ENCODE measurements at places on chromosomes 6 and 20. TPM values are rescaled to one million over a fixed set of nuclear protein-coding genes. Genes with fewer than 3 reads are reported as not detected.

The FHL5 gene
- total RNA-seq: not detected

DNA sequence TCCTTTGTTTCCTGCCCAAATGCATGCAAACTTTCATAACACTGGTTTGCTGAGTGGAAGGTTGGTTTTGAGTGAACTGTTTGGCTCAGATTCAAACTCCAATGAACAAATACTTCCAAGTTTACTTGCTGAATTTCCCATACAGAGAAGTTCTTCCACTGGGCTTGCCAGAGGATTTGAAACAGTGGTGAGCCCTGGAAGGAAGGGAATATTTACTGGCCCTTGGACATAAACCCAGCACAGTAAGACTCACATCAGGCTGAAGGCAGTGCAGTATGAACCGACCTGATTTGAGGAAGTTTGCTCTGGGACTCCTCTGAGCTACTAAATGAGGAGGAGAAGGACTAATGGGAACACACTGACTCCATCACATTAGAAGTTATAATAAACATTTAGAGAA lies 3.8 kb downstream of the TRAF3IP2 start:
- peak; percentile 50 for DNase-seq

The SPTLC3 gene
- 9.2 TPM for total RNA-seq

GRCh38 chr20:49381558-49382493 lies 100.6 kb downstream of the KCNB1 start:
- DNase-seq: peak; percentile 69

DNA sequence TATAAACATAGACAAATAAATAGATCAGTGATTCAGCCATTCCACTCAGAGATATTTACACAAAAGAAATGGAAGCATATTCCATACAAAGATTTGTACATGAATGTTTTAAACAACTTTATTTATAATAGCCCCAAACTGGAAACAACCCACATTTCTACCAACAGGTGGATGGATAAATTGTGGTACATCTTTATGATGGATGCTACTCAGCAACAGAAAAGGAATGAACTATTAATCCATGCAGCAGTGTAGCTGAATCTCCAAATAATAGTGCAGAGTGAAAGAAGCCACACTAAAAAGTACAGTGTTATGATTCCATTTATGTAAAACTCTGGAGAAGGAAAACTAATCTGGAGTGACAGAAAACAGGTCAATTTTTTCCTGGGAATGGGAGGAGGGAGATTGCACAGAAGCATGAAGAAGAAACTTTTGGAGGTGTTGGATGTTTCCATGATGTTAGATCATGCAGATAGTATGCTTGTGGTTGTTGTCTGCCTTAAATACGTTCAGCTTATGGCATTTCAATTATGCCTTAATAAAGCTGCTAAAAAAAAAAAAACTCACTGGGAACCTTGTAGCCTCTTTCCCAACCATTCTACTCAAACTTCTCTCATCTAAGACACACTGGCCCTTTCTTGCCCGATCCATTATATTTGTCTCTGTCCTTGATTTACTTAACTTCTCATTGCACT lies 100.9 kb downstream of the PPP1R14C start:
- no peak for DNase-seq

The MACROD2 gene
- 0.44 TPM for total RNA-seq

- no peak for DNase-seq
Measured at GRCh38 chr6:30670760-30671527, 1.9 kb downstream of the DHX16 start.

DNA sequence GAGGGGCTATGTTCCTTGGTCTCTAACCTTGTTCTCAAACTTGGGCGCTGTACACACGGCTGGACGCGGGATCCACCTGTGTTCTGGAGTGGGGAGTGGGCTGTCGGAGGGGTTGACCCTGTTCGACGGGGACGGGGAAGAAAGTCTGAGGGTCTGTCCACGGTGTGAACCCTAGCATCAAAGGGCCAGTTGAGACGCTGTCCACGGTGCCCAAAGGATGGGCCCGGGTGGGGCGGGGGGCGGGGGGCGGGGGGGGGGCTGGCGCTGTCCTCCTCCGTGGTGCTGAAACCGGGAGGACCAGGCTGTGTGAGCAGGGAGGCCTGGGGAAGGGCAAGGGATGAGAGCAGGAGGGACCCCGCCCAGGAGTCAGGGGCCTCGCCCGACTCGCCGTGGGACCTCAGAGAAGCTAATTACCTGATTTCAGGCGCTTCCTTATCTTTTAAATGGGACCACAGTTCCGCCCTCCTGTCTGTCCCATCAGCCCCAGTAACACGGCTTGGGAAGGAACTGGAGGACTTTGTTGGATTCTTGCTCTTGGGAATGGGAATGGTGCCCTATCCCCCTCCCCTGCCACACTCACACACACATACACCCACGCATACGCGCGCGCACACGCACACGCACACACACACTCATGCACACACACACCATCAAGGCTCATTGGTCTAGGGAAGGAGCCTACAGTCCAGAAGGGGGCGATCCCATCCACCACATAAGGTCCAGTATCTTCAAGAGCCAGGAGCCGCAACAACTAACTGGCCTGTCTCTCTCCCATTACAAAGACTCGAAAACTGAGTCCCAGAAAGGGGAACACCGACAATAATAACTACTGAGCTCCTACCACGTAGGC lies 1.0 kb upstream of the VSTM2L start:
- peak; percentile 77 for DNase-seq

The HUS1B gene
- 0.15 TPM for total RNA-seq

DNA sequence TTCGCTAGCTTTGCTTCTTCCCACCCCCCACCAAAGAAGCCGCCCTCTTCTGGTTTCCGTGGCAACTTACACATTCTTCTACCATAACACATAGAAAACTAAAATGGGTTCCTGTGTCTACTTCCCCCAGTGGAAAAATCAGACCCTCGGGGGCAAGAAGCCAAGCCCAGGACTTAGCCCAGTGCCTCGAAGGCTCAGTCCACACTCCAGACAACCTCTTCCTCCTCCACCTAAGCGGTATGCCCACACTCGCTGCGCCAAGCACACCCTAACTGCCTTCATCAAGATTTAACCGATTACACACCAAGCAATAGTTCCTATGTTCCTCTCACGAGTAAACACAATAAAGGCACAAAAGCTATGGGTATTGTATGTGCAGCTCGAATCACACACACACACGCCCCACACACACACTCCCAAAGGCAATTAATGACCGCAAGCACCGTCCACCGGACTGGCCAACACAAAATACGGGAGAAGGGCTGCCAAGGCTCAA lies 537 bp downstream of the PPIL4 start:
- peak; percentile 79 for DNase-seq

DNA sequence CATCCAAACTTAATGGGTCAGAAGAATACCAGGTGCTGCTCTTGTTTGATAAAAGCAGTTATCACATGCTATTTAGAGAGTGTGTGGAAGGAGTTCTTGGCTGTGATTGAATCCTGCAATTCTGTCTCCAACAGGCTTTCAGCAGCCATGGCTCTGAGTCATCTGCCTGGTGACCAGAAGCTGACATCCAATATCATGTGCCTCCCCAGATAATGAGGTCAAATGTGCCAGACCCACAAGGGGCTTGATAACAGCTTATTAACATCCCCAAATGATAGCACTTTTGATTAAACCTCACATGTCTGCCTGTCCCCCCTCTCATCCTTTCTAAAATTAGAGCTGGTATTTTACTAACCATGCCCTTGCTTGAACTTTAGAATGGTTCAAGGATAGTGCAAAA lies 175.7 kb upstream of the PLN start:
- DNase-seq: peak; percentile 40

- DNase-seq: no peak
Measured at GRCh38 chr6:35477028-35477427, 8.8 kb downstream of the RPL10A start.

The OR2J3 gene
- not detected for total RNA-seq

- DNase-seq: peak; percentile 21
Measured at GRCh38 chr6:42138630-42139619, 3.5 kb downstream of the C6orf132 start.

DNA sequence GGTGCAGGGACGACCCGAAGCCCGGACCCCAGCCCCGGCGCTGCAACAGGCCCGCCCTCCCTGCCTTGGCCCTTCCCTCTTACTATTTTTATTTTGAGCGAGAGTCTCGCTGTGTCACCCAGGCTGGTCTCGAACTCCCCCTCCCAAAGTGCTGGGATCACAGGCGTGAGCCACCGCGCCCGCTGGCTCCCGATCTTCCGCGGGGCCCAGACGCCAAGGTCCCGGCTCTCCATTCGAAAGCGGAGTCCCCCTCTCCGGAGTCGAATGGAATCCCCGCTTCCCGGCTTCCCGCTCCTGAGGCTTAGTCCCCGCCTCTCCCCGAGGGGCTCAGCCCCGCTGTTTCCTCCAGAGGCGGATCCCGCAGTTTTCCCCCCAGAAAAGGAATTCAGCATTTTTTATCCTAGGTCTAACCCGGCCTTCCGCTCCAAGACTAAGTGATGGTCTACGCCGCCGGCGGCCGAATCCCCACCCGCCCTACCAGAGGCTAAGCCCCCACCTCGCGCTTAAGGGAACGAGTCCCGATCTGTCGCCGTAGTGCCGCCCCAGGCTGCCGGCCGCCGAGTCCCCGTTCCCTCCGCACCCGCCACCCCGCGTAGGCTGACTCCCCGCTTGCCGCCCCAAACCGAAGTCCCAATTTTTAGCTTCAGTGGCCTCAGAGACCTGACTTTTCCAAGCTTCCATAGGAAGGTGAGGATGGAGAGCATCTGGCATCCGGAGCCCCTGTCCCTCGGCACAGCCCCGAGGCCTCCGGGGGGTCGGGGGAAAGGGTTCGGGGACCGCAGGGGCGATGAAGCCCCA lies 11.5 kb upstream of the TMC2 start:
- peak; percentile 70 for DNase-seq

The GGTLC1 gene
- not detected for total RNA-seq

DNA sequence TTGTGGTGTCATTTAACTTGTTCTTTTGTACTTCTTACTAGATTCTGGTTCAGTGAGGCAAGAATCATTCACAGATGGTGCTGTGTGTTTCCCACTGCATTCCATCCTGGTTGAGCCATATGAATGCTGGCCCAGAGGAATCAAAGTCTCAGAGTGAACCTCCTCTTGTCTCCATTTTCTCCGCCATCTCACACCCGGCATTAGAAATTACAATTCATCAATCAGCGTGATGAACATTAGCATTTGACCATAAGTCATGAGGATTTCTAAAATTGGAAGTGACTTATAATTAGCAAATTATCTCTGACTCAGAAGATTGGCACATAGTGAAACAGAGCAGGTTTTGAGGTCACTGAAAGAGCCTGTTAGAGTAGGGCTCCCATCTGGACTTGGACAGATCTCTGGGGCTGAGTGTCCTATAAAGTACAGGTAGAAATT lies 25.2 kb downstream of the TNFAIP3 start:
- peak; percentile 60 for DNase-seq

- no peak for DNase-seq
Measured at GRCh38 chr20:15451241-15451640, 1113.8 kb upstream of the FLRT3 start.

DNA sequence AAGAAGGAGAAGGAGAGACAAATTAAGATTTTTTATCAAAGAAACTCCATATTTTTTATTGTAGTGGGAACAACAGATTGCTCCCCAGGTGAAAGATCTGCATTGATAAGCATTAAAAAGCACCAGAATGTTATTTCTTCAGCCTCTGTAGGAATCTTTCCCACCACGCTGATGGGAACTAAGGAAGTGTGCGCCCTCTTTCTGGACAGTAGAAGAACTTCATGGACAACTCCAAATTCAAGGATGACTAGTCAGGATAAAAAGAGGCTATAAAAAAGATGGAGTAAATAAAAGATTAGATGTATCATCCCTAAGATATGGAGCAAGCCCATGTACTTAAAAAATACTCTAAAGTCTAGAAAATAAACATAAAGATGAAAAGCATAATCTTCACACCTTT lies 45.8 kb upstream of the PAK5 start:
- DNase-seq: peak; percentile 32

DNA sequence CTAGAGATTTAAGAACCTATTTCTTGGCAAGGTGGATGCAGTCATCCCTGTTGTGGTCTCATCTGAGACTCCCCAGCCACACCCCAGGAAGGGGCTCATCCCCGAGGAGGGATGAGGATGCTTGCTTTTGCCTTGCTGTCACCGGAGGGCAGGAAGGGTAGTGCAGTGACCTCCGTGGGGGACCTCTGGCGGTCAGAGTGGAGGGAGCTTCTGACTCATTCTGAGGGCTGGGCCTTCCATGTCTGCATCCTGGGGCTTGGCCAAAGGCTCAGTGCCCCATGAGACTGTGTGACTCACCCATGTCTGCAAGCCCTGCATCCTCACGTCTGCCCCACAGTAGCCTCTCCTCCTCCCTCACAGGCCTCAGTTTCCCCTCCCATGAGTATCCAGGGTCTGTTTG lies 38.7 kb downstream of the UQCC2 start:
- peak; percentile 99 for DNase-seq

- DNase-seq: no peak
Measured at GRCh38 chr20:48471759-48472408, 355.9 kb downstream of the PREX1 start.

- DNase-seq: no peak
Measured at GRCh38 chr6:170297576-170298330, 6.9 kb upstream of the DLL1 start.

DNA sequence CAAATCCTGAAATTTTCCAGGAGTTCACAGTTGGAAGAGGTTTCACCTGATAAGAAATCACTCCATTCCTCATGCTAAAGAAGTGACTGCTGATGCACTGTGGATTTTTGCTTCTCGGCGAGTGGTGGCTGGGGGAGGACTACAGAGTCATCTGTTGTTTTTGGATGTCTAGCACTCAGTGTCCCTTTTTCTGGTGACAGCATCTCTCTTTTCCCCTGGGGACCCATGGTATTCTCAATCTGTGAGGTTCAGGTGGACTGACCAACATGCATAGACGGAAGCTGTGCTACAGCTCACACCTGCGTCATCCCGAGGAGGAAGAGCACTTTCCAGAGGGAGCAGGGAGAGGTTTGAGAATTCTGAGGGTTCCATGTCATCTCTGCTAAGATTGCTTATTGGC lies 42.7 kb upstream of the ZNF831 start:
- no peak for DNase-seq

The EDN3 gene
- total RNA-seq: not detected

GRCh38 chr20:35013421-35014411 lies 58.0 kb downstream of the MYH7B start:
- peak; percentile 43 for DNase-seq

- DNase-seq: no peak
Measured at GRCh38 chr6:137095651-137096238, 51.0 kb upstream of the IL20RA start.

- no peak for DNase-seq
Measured at GRCh38 chr6:34489207-34489805, 23.4 kb downstream of the PACSIN1 start.

The ID4 gene
- 5.2 TPM for total RNA-seq

- DNase-seq: peak; percentile 41
Measured at GRCh38 chr20:8414586-8415274, 282.7 kb downstream of the PLCB1 start.

DNA sequence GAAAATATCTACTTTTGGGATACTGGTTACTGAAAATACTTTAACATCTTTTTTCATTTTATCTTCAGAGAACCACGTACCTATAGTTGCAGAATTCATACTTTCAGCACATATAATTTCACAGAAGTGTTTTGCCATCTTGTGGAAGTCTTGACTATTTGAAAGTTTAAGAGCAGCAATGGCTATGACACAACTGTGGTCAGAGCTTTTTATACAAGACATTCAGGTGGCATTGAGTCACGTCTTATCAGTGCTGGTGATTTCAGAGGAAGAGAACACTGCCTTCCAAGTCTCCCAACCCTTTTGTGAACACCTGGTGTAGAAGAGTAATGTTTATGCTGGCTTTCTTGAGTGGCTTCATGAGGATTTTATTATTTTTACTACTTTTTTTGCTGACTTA lies 171.6 kb downstream of the ARID1B start:
- peak; percentile 96 for DNase-seq

The MICB gene
- total RNA-seq: 59.9 TPM

The NCOA5 gene
- 24.0 TPM for total RNA-seq

The NHSL1 gene
- 10.1 TPM for total RNA-seq

GRCh38 chr20:35327074-35327976 lies 35.1 kb upstream of the FAM83C start:
- DNase-seq: peak; percentile 98
